ENCODE measurements at places on chromosomes 1 and 21.

GRCh38 chr1:94056171-94056570, 64.8 kb downstream of the ABCA4 start:
- DNase-seq: no peak

- DNase-seq: peak; percentile 96
These were observed 8.8 kb upstream of the COL16A1 start for GRCh38 chr1:31712630-31713029.

GRCh38 chr1:45221716-45222115, 15.3 kb upstream of the ZSWIM5 start:
- no peak for DNase-seq

DNA sequence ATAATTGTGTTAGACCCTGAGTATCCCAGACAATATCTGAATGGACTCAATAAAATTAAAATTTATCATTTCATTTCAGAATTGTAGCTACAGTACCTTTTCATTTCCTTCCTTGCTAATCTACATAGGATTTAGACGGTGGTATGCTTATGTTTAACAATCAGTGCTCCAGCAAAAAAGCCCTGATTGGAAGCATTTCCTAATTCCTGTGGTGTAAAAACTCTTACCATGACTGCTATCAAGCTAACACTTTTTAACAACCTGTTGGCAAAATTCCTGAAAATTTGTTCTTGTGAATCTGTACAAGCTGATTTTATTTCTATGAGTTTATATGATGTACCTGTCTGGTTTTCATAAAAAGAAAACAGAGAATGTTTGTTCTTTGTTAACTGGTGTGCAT, 5.2 kb upstream of the FNBP1L start:
- no peak for DNase-seq

GRCh38 chr1:174204697-174205308, 45.5 kb downstream of the RABGAP1L start:
- DNase-seq: peak; percentile 8

GRCh38 chr1:33259879-33260278, 3.6 kb downstream of the ZNF362 start:
- no peak for DNase-seq

- DNase-seq: no peak
These were observed 11.8 kb downstream of the CHRNB2 start for GRCh38 chr1:154579374-154579773.

All from fibroblast of skin of right biceps (primary cell).